ENCODE measurements at places on chromosomes 4 and X.

GRCh38 chr4:176575141-176575730 lies 217.5 kb downstream of the VEGFC start:
- DNase-seq, result no peak

GRCh38 chrX:131405497-131405896 lies 116.4 kb upstream of the IGSF1 start:
- no peak for DNase-seq

- DNase-seq, result no peak
These were observed 1151.3 kb upstream of the IGFBP7 start for GRCh38 chr4:58261526-58261925.

- DNase-seq, result no peak
These were observed 184.4 kb upstream of the CXorf66 start for GRCh38 chrX:140149761-140150160.

GRCh38 chrX:129025376-129025775 lies 497.9 kb downstream of the SMARCA1 start:
- no peak for DNase-seq

DNA sequence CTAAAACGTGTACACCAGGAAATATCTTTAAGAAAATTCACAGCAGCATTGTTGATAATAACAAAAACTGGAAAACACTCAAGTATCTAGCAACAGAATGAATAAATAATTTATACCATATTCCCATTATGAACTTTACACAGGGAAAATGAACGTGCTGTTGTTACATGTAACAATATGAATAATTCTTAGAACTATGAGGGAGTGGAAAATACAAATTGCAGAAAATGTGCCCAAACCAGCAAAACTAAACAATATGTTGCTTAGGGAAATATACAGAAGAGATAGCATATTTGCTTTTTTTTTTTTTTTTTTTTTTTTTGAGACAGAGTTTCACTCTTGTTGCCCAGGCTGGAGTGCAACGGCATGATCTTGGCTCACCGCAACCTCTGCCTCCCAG lies 14.8 kb upstream of the FAT1 start:
- DNase-seq, result no peak

DNA sequence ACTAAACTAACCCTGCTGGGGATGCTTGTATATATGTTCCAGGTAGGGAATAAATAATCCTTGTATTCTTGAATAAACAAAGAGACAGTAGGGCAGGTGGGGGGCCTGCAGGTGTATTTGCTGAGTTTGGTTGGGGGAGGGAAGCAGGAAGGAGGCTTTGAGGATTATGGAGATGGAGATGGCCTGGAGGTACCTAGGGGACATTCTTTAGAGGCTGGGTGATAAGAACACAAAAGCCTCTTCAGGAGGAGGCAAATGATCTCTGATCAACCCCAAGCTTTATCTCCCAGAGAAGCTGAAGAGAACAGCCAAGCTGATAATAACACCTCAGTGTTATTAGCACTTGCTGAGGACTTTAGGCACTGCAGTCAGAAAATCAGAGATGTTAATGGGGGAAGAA lies 187.7 kb downstream of the MGST2 start:
- no peak for DNase-seq

- no peak for DNase-seq
These were observed 331.3 kb upstream of the KLF3 start for GRCh38 chr4:38332699-38333098.

DNA sequence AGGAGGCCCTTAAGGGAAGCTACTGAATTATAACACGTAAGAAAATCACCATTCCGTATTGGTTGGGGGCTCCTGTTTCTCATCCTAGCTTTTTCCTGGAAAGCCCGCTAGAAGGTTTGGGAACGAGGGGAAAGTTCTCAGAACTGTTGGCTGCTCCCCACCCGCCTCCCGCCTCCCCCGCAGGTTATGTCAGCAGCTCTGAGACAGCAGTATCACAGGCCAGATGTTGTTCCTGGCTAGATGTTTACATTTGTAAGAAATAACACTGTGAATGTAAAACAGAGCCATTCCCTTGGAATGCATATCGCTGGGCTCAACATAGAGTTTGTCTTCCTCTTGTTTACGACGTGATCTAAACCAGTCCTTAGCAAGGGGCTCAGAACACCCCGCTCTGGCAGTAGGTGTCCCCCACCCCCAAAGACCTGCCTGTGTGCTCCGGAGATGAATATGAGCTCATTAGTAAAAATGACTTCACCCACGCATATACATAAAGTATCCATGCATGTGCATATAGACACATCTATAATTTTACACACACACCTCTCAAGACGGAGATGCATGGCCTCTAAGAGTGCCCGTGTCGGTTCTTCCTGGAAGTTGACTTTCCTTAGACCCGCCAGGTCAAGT lies 6.9 kb upstream of the MSANTD1 start:
- no peak for DNase-seq

GRCh38 chr4:89836897-89837384 lies at the start of gene SNCA:
SNCA (minus strand) TSS chr4:89837161; CDS start chr4:89835667, 1,494 bp downstream.
- DNase-seq, result peak; percentile 15

GRCh38 chrX:132775263-132775823 lies 183.1 kb downstream of the HS6ST2 start:
- DNase-seq, result no peak

DNA sequence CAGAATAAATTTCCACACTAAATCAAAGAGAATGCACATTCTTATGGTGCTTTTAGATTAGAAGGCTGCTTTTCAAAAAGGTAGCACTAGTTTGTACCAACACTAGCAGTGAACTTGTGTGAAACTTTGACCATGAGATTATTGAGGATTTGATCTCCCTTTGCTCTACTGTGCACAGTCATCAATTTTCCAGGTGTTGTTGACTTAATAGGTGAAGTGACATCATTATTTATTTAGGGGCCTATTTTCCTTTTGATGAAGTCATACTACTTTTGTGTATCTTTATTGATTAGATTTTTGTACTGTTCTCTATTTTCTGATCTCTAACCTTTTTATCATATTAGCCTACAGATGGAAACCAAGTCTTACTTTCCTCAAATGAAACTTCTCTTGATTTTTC lies 507.9 kb upstream of the LCORL start:
- DNase-seq, result no peak

GRCh38 chrX:113412106-113412505 lies 571.5 kb upstream of the AMOT start:
- no peak for DNase-seq

GRCh38 chr4:83339573-83339972 lies 4.9 kb upstream of the HPSE start:
- DNase-seq, result no peak

DNA sequence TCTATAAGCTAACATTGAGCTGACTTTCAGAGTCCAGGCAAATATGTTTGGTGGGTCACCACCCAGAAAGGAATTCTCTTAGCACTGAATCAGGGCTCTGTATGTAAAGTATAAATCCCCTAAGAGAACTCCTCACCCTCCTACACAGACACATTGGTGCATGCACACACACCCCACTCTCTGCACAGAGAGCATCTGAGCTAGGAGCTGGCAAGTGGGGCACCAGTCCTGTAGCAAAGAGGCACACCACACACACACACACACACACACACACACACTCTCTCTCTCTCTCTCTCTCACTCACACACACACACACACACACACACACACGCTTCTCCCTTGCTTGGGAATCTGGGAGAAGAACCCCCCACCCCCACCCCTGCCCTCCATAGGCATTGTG lies 3.2 kb downstream of the SLITRK2 start:
- no peak for DNase-seq

GRCh38 chr4:36333303-36333877 lies 52.0 kb downstream of the DTHD1 start:
- DNase-seq, result no peak

- no peak for DNase-seq
These were observed 112.5 kb downstream of the MID1 start for GRCh38 chrX:10507876-10508275.

DNA sequence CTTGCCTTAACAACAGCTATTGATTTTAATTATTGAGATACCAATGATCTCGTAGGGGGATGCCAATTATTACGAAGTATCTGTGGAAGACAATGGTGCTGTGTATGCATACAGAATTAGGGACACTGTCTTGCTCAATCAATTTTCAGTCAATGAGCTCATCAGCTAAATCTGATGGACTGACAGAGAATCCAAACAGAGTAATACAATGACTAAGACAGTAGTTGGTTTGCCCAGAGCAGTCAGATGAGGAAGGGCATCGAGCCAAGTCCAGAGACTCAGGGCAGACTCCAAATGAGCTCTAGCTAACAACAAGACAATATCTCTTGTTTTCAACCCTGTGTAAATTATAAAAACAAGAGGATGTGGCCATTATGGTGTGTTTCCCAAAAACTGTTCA lies 14.7 kb upstream of the GSX2 start:
- no peak for DNase-seq

DNA sequence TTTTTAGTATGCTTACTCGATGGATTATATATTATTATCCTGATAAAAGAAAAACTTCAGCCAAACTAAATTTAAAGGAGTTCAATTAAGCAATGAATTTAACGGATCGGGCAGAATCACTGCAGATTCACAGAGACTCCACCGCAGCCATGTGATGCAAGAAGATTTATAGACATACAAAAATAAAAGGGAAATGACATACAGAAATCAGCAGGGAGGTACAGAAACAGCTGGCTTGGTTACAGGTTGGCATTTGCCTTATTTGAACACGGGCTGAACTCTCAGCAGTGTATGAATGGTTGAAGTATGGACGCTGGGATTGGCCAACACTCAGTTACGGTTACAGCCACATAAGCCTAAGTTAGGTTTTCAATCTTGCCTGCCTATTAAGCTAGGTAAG lies 35.4 kb upstream of the DHRSX start:
- DNase-seq, result no peak

DNA sequence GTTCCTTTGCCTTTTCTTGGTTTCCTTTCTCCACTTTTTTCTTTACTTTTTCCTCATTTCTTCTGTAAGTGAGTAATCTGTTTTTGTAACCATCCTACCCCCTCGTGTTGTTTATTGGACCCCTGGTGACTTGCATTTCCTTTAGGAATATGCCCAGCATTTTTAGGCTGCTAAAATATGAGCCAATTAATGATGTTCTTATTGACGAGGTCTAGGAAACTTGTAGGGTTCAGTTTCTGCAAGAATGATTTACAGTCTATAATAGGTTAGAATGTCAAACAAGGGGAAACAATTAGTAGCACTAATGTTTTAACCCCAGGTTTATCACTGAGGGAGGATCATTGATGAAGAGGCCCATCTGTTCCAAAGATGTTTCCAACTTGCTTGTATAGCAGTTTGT lies 79.0 kb downstream of the CPE start:
- no peak for DNase-seq

GRCh38 chr4:53618321-53618720 lies 27.0 kb upstream of the LNX1 start:
- DNase-seq, result no peak

- no peak for DNase-seq
These were observed 4.1 kb upstream of the SCRG1 start for GRCh38 chr4:173403051-173403450.

- DNase-seq, result no peak
These were observed 139.4 kb upstream of the SCML1 start for GRCh38 chrX:17597836-17598439.

- DNase-seq, result no peak
These were observed 34.3 kb upstream of the ARMCX4 start for GRCh38 chrX:101450961-101451360.

DNA sequence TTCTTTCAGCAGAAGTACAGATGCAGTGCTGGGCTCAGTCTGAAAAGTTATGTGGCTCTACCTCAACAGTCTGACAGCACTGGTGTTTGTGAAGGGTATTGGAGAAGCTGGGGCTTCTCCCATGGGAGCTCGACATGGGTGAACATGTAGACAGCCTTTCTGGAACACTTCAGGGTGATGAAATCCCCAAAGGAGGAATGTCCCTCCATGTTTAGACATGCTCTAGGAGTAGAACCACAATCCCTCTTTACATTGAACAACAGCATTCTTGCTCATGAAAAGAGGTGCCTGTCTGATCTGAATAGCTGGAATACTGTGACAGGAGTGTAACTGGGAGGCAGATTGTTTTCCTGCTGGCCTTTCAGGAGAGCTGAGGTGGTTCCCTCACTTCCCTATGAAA lies 53.8 kb upstream of the NAP1L2 start:
- no peak for DNase-seq

DNA sequence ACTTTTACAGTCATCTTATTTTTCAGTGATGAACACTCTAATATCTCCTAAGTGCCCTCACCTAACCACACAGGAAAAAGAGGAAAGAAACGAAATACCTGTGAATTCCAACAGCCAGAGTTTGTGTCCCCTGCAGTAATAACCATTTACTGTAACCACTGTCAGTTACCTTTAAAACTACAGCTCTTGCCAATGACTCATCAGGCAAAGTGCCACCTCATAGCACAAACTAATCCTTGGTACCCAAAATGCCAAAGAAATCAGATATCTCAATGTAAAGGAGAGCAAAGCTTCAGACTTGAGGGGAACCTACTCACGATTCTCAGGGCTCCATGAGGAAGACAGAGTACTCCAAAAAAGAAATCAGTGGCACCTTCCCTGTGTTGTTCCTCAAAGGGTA lies 146.5 kb downstream of the NDST3 start:
- no peak for DNase-seq

GRCh38 chr4:174581901-174582300 lies 59.6 kb upstream of the HPGD start:
- DNase-seq, result no peak

DNA sequence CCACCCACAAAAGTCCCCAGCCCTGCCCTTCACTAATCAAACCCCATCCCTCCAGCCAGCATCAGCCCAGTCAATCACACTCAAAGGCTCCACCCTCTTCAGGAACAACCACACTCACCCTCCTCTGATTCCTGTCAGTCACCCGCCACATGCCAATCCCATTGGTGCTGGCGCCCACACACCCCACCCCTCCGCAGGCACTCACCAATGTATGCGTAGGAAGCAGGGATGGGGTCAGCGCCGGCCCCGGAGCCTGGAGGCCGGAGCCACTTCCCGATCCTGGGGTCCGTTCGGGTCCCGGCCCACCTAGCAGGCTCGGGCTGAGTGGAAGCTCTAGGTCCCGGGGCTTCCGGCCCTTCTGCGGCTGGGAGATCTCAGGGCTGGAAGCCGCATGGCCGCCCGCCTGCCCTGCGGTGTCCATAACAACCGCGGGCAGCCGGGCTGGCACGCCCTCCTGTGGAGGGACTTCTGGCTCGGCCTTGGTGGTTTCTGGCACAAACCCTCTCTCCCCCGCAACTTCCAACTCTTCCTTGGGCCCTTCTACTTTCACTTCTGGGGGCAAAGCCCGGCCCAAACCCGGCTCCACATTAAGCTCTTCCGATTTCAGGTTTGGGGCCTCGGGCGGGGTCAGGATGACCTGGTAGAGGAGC lies 7.9 kb upstream of the CFP start:
- DNase-seq, result peak; percentile 50

DNA sequence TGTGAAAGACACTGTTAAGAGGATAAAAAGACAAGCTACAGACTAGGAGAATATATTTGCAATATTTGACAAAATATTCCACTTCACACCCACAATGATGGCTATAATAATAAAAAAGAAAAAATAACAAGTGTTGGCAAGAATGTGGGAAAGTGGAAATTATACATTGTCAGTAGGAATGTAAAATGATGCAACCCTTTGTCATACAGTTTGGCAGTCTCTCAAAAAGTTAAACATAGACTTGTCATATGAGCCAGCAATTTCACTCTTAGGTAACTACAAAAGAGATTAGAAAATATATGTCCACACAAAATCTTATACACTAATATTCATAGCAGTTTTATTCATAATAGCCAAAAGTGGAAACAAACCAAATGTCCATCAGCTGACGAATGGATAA lies 5.2 kb upstream of the RADX start:
- DNase-seq, result no peak

- DNase-seq, result no peak
These were observed 32.1 kb downstream of the FBXW7 start for GRCh38 chr4:152503653-152504290.

GRCh38 chr4:23861897-23862296 lies 27.9 kb downstream of the PPARGC1A start:
- no peak for DNase-seq

Data from CD4-positive, alpha-beta T cell treated with Interleukin-10 for 1 hour (primary cell).